Forelimb muscle (tissue), 1 donor: ENCODE measurements at places on chromosomes 12 and 14. TPM values are rescaled to one million over a fixed set of nuclear protein-coding genes. Genes with fewer than 3 reads are reported as not detected.

DNA sequence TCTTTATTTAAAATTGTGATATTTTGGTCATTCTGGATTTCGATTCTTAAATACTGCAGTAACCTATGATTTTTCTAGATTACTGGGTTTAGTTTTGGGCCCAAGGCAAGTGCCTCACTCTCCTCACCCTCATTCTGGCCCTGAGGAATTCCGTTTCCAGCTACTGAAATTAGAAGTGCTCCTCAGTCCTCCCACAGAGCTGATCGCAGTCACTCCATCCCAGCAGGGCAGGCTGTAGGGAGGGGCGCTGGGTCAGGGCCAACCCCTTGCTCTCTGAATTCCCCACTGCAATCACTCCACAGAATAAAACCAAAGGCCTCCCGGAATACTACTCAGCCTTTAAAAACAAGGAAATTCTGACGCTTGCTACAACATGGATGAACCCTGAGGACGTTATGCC lies 66.5 kb upstream of the DIO3 start:
- no peak for DNase-seq

Gene CCNK
- polyA plus RNA-seq, result 29.1 TPM

Gene PLEKHH1
- polyA plus RNA-seq, result 1.7 TPM

DNA sequence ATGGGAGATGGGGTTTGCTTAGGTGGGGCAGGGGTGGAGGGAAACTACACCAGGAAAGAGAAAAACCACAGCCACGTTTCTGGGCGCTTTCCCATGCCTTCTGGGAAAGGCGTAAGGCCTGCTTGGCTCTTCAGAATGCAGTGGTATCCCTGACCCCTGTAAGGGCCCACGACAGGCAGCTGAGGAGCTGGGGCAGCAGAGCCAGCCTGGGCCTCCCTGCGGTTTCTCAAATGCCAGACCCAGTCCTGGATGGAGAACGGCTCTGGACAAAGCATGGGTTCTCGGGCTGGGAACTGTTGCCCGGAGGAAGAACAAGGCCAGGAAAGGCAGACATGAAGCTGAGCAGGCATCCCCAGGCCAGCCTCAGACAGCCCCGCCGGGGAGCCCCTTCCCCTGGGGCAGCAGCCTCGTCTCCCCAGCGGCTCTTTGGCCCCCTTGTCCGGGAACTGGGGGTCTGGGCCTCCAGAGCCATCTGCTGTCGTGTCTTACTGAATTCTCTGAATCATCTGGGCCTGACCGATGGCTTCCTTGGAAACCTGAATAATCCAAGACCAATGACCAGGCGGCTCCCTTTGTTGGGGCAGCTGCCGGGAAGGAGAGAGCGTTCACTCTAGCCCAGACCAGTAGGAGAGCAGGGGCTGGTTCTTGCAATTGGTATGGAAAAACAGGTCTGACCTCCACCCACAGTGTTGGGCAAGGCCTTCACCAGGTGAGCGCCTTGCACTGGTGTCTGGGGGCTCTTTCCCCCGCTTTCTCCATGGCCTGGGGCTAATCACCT lies 64.0 kb upstream of the RIN3 start:
- no peak for DNase-seq

Gene ZC2HC1C
- 1.4 TPM for polyA plus RNA-seq

Gene MYH6
- polyA plus RNA-seq, result 7.0 TPM

DNA sequence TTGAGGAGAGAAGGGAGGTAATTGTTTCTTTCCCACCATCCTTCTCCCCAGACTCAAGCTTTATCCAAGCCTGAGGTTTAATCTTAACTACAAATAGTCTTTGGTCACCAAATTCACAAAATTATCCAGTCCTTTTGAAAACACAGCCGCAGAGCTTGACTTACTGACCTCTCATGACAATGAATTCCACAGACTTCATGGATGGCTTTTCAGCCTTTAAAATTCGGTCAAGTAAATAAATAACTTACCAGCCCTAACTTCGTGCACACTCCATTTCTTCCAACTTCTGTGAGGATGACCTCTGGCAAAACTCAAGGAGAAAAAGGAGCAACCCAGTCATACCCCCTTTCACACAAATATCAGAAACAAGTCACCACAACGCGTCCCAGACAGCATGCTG lies 137.0 kb upstream of the CDKN3 start:
- DNase-seq, result no peak

Gene HOXC12
- not detected for polyA plus RNA-seq

DNA sequence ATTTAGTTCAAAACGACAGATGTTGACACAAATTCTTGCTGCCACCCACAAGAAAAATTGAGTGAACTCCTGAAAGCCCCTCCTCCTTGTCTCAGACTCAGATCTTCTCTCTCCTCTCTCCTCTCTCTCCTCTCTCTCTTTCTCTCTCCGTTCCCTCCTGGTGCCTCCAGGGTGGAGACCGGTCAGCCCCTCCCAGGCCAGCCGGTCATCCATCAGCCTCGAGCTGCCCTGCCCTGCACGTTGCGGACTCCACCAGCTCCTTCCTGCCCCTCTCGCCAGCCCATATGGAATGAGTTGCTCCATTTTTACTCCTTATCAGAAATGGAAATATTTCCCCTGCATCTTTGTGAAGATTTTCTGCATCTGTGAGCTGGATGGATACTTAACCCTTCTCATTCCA lies 103.8 kb downstream of the TBX5 start:
- DNase-seq, result no peak

DNA sequence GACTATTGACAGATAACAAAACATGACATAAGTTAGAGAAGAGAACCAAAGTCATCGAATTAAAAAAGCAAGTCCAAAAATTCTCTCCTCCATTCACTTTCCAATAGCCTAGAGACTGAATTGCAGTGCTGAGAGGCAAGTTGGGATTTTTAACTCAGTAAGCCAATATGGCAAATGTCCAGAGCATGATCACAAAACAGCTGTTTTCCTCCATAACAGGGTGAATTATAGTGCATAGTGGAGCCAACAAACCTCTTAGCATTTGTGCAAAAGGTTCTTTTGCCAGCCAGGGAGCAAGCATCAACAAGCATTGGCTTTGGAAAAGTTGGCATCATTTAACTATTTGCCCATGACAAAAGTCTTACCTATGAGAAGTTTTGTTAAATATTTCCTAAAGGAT lies 458.8 kb upstream of the NOVA1 start:
- DNase-seq, result peak; percentile 91

GRCh38 chr14:70907176-70907995 lies at the start of gene PCNX1:
Gene PCNX1, plus strand, starts transcription at chr14:70907459. Its CDS starts 392 bp downstream, at chr14:70907851.
- DNase-seq, result no peak

- DNase-seq, result no peak
Observed at GRCh38 chr14:94081386-94081820, 293 bp downstream of the IFI27L1 start.

DNA sequence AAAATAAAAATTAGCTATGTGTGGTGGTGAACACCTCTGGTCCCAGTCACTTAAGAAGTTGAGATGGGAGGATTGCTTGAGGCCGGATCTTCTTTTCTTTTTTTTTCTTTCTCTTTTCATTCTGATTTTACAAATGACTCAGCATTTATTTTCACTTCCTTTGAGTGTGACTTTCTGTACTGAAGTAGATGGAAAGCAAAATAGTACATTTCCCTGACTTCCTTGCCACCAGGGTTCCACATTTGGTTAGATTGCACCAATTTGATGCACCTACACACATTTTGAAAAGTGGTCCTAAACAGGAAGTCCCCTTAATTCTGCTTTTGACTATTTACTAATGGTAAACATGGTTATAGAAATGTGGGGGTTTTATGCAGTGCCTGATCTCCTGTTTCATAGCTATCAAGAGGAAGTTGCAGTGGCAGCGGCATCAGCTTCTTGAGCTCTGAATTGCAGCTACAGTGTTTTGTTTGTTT lies 13.0 kb upstream of the LEMD3 start:
- no peak for DNase-seq

Gene MYRFL
- 0.25 TPM for polyA plus RNA-seq

Gene AVPR1A
- 5.6 TPM for polyA plus RNA-seq

GRCh38 chr14:61296719-61297502 lies 15.8 kb upstream of the TMEM30B start:
- no peak for DNase-seq

GRCh38 chr12:115411121-115411520 lies 727.1 kb upstream of the TBX3 start:
- no peak for DNase-seq

- DNase-seq, result no peak
Observed at GRCh38 chr12:119725523-119725922, 57.6 kb downstream of the PRKAB1 start.

GRCh38 chr12:43282106-43282505 lies 269.9 kb downstream of the ADAMTS20 start:
- no peak for DNase-seq

DNA sequence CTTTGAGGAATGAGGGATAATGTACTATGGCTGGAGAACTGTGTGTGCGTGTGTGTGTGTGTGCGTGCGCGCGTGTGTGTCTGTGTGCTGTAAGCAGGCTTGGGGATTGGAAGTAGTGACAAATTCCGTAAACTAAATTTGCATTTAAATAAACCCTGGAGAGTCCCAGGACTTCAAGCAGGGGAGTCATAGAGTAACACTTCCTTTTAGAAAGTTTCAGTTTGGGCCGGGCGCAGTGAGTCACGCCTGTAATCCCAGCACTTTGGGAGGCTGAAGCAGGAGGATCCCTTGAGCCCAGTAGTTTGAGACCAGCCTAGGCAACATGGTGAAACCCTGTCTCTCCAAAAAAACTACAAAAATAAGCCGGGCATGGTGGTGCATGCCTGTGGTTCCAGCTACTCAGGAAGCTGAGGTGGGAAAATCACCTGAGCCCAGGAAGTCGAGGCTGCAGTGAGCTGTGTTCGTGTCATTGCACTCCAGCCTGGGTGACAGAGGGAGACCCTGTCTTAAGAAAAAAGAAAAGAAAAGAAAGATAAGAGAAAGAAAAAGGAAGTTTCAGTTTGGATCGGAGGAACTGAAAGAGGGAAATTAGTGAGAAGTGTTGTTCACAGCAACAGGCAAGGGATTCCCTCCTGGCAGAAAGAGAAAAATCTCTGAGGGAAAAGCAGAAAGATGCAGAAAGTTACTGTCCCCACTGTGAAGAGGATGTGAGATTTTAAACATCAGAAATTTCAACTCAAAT lies 222.7 kb upstream of the SOX5 start:
- no peak for DNase-seq

DNA sequence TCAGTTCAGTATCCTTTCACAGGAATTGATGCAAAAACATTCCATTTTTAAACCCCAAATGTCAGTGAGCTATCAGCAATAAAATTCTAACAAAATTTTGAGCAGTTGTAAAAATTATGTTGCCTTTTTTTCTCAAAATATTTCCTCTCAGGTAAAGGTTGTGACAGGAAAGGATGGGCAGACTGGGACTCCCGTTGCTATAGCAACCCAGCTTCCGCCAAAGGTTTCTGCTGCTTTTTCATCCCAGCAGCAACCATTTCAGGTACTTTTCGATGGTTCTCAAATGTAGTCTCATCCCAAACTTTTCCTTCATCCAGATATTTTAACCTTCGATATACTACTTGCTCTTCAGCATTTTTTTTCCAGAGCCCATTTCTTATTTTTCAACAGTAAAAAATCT lies 13.6 kb downstream of the EP400 start:
- no peak for DNase-seq

Gene CIT
- 8.1 TPM for polyA plus RNA-seq
